ENCODE measurements at places on chromosomes 7 and 10.

- DNase-seq: no peak
Measured at GRCh38 chr7:76149847-76150691, 51.6 kb upstream of the SRRM3 start.

GRCh38 chr10:94102436-94102835 is 108.7 kb downstream of the PLCE1 start:
- DNase-seq: no peak

DNA sequence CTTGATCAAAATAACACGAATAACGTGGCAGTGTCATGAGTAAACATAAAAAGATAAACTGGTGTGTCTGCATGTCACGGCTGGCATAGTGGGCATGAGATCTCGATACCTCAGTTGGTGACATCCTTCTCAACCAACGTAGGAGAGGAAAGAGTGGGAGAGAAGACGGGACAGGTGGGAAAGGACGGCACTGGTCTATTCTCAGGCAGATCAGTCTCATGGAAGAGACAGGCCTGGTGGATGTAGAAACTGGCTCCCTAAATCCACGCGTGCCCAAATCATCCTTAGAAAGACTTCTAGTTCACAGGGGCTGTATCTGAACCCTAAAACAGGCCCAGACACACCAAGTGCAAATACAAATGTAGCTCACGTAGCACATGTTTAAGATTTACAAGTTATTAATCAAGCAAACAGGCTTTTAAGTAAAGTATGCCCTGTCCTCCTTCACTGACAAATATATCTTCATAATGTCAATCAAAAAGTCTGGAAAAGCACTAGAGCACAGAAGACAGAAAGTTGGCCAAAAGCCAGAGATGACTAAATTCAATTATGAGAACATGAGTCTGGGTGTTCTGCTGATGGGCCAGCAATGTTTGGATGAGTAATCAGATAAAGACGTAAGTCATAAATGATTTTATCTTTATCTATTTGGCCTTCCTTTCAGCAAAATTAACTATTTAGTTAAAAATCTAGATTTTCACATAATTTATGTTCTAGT is 56.3 kb downstream of the SFMBT2 start:
- DNase-seq: no peak

DNA sequence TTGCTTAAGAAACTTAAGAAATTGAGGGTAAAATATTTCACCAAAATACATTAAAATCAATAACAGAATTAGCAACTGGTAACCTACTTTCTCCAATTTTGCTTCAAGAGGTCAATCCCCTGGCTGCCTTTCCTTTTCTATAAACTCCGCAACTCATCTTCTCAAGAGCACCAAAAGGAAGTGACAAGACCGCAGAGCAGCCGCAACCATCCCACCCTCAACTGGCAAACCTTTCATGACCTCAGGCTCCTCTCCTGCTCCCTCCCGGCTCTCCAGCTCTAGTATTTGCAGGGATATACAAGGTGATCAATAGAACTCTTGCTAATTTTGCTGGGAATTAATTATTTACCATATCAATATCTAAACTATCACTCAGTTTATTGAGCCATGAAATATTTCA is 88.9 kb downstream of the ATE1 start:
- DNase-seq: no peak

DNA sequence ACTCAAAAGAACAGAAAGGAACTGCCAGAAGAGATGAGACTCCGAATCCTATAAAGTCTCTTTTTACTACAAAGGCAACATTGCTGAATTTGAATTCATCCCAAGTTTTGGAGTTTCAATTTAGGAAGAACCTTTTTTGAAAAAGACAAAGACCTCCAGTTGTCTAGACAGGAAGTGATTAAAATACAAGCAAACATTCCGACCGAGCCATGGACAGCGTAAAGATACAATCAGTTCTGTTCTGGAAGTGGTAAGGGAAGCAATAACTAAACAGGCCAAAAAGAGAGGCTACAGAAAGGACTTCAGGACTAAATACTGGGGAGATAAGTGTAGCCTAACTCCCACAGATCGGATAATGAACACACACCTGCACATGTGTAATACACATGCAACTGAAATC is 101.0 kb downstream of the SMURF1 start:
- DNase-seq: no peak

DNA sequence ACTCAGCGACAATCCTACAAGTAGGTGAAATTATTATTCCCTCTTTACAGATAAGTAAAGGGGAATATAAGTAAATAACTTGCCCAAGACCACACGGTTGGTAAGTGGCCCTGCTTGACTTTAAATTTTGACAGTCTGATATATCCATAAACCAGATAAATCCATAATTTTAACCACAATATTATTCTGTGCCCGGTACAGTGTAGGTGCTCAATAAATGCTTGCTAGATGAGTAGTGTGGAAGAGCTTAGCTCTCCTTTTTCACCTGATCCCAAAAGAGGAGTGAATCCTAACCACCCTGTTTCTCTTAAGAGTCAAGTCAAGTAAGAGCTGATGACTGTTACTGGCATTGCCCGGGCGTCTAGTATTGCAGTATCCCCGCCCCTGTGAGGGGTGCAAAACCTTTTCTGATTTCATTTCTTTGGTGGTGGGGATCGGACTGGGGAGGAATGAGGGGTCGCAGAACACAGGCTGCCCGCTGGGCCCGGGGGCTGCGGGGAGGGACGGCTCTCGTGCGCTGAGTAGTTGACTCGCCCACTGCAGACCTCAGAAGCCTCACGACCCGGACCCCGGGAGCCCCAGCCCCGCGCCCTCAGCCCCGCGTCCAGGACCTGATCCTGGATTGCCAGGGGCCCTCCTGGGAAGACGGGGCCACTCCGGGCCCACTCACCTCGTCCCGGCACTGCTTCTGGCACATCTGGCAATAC is 490 bp downstream of the KIN start:
- no peak for DNase-seq

- DNase-seq: no peak
Measured at GRCh38 chr7:94243066-94243711, 151.5 kb upstream of the COL1A2 start.

- no peak for DNase-seq
Measured at GRCh38 chr10:70753841-70754621, 31.1 kb downstream of the TBATA start.

DNA sequence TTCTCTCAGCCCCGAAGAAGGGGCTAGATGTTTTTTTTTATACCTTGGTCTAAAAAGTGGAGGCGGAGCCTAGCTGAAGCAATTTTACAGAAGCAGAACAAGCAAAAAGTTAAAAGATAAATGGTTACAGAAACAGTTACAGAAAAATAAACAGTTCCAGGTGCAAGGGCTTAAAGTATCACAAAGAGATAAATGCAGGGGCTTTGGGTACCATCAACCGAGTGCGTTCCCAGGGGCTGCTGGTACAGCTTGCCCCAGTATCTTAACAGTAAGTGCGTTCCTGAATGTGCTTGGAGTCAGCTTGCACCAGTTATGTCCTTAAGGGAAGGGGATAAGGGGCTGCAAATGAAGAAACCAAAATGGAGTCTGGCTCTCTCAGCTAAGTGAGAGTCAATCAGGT is 173.9 kb upstream of the MBL2 start:
- no peak for DNase-seq

GRCh38 chr10:48523820-48524758 is 80.8 kb downstream of the ARHGAP22 start:
- DNase-seq: no peak

DNA sequence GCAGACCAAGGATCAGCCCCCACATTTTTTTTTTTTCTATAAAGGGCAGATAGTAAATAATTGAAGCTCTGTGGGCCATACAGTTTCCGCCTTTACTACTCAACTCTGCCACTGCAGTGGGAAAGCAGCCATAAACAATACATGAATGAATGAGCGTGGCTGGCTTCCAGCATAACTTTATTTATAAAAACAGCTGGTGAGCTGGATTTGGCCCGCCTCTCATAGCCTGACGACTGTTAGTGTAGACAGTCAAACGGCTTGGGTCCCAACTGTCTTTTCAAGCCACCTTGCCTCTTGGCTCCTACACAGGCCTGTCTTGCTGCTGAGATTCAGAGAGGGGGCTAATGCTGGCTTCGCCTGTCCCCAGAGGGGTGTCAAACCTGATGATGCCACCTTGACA is 169.8 kb upstream of the GPR26 start:
- DNase-seq: no peak

- DNase-seq: no peak
Measured at GRCh38 chr10:12465385-12466136, 116.2 kb downstream of the CAMK1D start.

DNA sequence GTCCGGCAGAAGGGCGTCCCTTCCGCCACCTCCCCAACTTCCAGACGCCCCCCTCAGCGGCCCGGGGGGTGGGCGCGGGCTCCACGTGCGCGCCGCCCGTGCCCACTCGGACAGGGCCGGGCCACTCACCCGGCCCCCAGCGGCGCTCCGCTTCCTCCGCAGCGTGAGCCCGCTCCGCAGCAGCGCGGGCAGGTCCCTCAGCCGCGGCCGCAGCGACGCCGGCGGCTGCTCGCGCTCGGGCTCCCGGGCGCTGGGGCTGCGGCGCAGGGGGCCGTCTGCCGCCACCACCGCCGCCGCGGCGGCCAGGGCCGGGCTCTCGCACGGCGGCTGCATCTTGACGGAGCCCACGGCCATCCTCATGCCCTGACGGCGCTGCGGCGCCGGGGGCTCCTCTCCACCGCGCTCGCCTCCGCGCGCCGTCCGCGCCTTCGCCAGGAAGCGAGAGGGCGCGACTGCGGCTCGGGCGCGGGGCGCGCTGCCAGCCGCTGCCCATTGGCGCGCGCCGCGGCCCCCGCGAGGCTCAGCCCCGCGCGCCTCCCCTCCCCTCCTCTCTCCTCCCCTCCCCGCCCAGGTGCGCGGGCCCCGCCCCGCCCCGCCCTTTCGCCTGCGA is at the start of gene RAPGEF5:
Gene RAPGEF5, minus strand, starts transcription at position 454 of the 610 bp plus-strand sequence. Its CDS starts 94 bp downstream, at position 360.
- DNase-seq: no peak

DNA sequence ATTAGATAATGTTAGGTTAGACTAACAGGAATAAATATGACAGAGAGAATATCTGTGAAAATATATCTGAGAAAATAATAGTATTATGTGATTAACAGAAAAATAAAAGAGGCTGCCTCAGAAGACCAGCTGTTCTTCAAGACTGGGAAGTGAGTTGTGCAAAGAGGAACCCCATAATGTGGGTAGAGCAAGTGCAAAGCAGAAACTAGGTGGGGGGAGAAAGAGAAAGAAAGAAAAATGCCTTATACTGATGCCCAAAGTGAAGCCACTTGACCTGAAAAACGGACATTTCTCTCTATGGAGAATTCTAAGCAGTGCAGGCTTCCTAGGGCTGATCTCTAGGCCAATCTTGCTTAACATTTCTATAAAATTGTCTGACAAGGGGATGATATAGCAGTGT is 3.8 kb downstream of the NEBL start:
- DNase-seq: no peak

GRCh38 chr7:6273917-6274630 is 1.6 kb upstream of the CYTH3 start:
- DNase-seq: no peak

- no peak for DNase-seq
Measured at GRCh38 chr7:41117431-41117830, 585.5 kb downstream of the INHBA start.

GRCh38 chr7:42858570-42858969 is 53.3 kb downstream of the C7orf25 start:
- DNase-seq: no peak

GRCh38 chr10:114982989-114983388 is 45.0 kb downstream of the TRUB1 start:
- DNase-seq: no peak

- no peak for DNase-seq
Measured at GRCh38 chr10:28008054-28008453, 9.2 kb upstream of the ODAD2 start.

GRCh38 chr7:129069021-129069420 is 14.1 kb upstream of the TNPO3 start:
- DNase-seq: no peak

DNA sequence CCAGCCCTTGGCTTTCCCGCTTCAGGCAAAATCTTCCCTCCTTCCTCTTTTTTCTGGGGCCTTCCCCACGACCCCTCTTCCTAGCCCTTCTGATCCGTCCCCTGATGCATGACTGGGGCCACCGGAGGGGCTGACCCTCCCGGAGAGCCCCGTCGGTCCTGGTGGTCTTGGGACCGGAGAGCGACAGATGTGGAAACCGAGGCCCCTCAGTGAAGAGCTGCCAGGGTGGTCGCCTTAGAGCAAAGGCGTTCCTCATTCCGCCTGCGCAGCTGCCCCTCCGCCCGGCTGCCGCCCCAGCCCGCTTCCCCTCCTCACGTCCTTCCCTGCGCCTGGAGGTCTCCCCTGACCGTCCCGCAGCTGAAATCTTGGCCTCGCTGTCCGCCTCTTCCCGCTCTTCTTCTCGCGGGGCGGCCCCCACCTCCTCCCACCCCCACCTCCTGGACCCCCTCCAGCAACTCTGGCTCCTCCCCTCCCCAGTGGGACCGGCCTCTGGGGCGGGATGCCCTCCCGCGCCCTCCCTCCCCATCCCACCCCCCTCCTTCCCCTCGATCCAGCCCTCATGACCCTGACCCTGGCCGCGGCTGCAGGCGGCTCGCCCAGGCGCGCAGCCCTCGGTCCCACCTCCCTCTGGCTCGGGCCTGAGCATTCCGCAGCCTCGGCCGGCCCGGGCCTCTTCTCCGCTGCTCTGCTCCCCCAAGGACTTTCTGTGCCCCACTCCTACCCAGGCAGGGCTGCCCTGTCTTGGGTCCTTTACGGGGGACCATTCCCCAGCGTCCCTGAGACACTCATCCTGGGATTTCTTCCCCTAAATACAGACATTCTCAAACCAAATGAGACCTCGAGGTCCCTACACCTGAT is at the start of gene RARRES2:
Gene RARRES2, minus strand, starts transcription at position 367 of the 858 bp plus-strand sequence. CDS start 1,020 bp downstream, outside the sequence.
- no peak for DNase-seq

DNA sequence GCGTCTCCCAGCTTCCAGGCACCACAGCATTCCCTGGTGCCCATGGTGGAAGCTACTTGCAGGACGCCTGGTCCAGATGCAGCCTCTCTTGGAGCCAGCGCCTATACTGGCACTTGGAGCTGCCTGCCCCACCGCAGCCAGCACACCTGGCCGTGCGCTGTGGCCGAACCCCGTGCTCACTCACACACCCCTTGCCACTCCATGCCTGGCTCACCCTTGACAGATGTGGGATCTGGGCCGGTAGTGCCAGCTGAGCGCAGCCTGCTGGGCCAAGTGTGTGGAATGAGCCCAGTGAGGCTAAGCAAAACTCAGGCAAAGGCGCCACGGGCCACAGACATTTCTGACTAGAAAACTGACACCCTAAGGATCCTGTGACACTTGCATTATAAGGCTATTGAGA is 884.8 kb downstream of the LRMDA start:
- DNase-seq: no peak

DNA sequence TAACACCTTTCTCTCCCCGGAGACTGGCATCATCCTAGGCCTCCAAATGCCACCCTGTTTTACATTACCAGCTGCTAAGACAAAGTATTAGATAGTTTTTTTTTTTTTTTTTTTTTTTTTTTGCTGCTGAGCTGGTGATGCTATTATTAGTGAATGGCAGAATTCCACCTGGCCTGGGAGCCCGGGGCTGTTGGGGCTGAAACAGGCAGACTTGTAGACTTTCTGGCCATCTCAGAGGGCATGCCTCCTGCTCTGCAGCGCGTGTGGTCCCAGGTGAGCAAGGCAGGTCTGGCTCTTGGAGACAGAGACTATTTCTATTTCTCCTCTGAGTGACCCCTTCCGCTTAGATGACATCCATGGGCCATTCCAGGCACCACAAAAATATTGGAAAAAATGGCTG is 104.2 kb downstream of the EMX2 start:
- DNase-seq: no peak

Measured in activated effector memory CD4-positive, alpha-beta T cell treated with Interleukin-2 at 50 U/mL for 16 hours (primary cell).